ENCODE measurements at places on chromosomes 1 and 21.

DNA sequence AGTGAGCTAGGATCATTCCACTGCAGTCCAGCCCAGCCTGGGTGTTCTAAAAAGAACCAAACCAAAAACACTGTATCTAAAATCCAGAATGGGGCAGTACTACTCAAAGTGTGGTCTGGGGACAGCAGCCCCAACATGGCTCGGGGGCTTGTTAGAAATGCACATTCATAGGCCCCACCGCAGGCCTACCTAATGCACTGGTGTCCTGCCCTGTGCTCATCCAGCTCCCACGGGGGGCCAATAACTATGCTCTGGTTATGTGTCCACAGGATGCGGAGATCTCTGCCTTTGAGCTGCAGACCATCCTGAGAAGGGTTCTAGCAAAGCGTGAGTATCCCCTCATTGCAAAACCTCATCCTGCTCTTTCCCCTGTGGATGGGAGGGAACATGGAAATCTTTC is 51.5 kb downstream of the CAPN2 start:
- no peak for DNase-seq

DNA sequence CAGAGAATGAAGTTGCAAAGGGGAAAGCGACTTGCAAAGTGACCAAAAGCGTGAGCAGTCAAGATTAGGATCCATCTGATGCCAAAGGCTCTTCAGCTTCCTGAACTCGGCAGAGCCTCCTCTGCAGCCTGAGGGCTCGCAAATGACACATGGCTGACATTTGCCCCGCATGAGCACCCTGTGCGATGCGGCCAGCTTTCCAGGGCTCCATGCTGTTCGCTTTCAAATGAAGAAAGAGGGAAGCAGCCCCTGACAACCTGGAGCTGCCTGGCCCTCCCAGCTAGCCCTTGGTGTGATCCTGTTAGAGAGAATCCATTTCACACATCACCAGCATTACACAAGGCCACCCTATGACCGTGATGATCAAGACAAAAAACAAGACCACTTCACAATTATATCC is 20.2 kb upstream of the FAM131C start:
- DNase-seq = no peak

- no peak for DNase-seq
These were observed 14.1 kb downstream of the SLC19A1 start for GRCh38 chr21:45528028-45528705.

GRCh38 chr1:156489166-156489934 is 11.2 kb downstream of the MEF2D start:
- DNase-seq = no peak

GRCh38 chr1:205248793-205249601 is 21.3 kb downstream of the TMCC2 start:
- DNase-seq = no peak

Measured in stimulated activated CD8-positive, alpha-beta memory T cell treated with anti-CD3 and anti-CD28 coated beads, Interleukin-7, amount 100 ng/mL, for 48 hours (primary cell).